ENCODE measurements at places on chromosomes 5 and 9.

DNA sequence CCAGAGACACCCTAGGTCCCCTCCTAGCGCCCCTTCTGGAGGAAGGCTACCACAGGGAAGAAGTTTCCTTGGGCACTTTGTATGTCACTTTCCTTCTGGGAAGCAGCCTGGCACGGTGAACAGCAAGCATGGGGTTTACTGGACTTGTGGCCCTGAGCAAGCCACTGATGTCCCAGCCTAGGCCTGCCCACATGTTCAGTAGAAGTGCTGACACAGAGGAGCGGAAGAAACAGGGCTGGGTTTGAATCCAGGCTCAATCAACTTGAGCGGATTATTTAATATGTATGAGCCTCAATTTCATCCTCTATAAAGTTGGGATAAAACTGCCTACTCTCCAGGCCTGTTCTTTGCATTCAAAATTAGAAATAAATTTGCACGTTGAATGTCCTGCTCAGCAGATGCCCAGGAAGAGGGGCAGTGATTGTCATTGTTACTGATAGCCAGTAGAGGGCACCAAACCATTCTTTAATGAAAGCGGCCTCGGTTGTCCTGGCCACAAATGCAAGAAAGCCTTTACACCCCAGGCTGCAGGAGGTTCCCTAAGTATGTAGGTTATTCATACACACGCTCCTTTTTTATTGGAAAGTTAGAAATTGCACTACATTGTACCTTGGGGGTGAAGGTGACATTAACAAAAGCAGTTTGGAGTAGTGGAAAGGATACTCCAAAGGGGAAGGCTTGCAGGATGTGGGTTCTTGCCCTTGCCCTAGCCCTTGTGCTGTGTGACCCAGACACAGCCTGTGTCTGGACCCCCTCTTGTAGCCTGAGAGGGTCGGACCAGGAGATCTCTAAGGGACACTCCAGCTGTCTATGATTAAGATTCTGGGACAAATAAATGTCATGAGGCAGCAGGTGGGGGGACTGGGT, 13.4 kb upstream of the XPA start:
- DNase-seq = peak; percentile 75

GRCh38 chr5:173078878-173079277, 22.7 kb downstream of the CREBRF start:
- DNase-seq = no peak

DNA sequence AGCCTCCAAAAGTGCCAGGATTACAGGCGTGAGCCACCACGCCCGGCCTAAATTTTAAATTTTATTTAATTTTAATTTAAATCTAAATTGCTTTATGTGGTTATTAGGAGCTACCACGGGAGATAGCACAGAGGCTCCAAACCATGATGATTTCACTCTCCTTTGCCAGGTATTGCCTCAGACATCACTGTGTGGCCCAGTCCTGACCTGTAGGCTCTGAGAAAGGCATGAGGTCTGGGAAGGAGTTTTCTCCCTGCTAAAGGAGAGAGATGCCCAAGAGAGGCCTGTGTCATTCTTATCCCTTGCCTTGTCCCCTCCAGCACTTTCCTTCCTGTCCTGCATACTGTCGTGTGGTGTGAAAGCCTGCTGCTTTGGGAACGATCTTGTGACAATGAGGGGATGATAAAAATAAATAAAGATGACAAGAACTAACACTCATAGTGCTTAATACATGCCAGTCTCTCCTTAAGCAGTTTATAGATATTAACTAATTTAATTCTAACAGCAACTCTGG, 37.0 kb upstream of the BASP1 start:
- no peak for DNase-seq

- DNase-seq = no peak
Measured at GRCh38 chr5:55232271-55232984, 980 bp downstream of the CCNO start.

GRCh38 chr5:100708645-100709171, 173.5 kb downstream of the FAM174A start:
- DNase-seq = no peak

GRCh38 chr5:167894631-167895472, 396.6 kb upstream of the WWC1 start:
- DNase-seq = no peak

GRCh38 chr5:141349917-141350619, at the start of gene PCDHGB1:
Gene PCDHGB1, plus strand, starts transcription at chr5:141350099. Its CDS starts 162 bp downstream, at chr5:141350261.
- peak; percentile 72 for DNase-seq

- DNase-seq = no peak
Measured at GRCh38 chr5:55557123-55557522, 22.4 kb upstream of the PLPP1 start.

DNA sequence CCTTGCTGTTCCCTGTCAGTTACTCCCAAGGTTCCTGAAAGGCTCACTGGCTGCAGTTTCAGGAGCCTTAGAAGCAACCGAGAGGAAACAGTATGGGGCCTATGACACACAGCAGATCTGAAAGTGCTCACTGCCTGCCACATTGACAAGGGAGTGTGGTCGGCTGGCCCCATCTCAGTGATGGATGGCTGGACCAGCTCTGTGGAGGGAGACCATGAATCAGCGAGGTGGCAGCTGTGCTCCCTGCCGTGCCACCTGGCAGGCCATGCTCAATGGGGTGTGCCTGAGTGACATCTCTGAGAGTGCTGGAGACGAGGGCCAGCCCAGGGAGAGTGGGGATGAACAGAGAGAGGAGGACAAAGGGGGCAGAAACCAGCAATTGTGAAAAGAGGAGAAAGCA, 49.1 kb downstream of the DOCK2 start:
- DNase-seq = no peak

GRCh38 chr9:127724012-127724411, 8.1 kb downstream of the TTC16 start:
- DNase-seq = no peak

- no peak for DNase-seq
Measured at GRCh38 chr5:160496784-160497183, 75.1 kb downstream of the PTTG1 start.

DNA sequence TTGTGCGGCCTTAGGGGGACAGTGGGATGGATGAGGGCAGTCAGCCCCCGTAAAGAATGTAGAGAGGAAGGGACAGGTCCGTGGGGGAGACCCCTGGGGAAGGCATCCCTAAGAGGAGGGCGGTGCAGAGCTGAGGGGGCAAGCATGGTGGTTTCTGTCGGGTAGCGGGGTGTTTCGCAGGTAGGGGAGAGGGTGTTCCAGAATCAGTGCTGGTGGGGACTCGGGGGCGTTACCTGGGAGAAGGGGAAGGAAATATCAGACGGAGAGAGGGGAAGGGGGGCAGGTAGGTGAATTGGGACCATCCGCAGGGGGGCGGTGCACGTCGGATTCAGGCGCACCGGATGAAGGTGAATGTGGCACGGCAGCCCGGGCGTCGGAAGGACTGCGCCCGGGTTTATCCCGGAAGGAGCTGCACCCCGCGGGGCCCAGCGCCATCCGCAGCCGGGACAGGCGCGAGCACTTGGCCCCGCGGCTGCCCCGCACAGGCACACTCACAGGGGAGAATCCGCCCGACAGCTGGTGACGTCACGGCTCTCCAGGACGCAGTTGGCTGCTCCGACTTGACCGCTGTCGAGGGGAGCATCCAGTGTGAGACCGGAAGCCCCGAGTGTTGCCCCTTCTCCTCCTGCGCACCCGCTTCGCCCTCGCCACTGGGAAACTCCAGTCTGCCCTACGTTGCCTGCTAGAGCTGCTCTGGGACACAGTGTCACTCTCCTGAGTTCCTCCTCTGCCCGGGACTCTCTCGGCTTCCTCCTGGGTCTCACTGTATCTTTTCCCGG, 1.3 kb downstream of the CD72 start:
- DNase-seq = peak; percentile 87

DNA sequence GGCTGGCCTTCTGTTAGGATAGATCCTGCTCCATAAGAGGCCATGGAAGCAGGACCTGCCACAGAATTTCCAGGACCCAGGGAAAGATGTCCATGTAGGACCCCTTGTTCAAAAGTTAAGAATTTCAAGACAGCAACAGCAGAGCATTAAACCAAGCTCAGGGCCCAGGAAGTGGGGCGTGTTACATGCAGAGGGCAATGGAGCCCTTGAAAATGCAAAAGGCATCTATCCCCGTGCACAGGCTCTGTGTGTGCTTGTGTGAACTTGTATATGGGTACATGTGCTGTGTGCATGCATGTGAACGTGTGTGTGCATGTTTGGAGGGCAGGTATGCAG, 14.4 kb upstream of the NKD2 start:
- DNase-seq = peak; percentile 31

DNA sequence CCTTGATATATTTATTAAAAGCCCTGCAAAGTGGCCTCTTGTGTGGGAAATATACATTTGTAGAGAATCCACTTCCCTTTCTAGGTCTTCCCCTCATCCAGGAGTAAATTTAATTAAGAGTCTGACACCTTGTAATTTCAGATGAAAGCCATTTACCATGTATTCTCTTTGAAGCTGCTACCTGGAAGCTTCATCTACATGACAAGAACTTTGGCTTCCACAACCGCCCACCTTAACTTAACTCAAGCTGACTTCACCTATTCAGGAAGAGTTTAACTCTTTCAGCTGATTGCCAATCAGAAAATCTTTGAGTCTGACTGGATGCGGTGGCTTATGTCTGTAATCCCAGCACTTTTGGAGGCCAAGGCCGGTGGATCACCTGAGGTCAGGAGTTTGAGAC, 899.9 kb downstream of the TAF11L14 start:
- DNase-seq = no peak

DNA sequence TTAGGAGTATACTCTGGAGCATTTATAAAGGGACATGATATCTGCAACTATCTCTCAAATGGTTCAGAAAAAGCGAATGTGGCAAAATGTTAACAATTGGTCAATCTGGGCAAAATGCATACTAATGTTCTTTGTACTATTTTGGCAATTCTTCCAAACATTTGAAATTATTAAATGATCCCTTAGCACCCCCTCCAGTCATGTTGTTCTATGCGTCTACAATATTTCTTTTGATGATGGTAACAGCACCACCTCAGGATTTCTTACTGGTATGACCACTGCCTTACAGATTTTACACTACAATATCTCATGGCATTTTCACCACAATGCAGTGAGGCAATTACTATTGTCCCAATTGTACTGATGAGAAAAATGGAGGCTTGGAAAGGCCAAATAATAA, 52.9 kb upstream of the TRIO start:
- no peak for DNase-seq

DNA sequence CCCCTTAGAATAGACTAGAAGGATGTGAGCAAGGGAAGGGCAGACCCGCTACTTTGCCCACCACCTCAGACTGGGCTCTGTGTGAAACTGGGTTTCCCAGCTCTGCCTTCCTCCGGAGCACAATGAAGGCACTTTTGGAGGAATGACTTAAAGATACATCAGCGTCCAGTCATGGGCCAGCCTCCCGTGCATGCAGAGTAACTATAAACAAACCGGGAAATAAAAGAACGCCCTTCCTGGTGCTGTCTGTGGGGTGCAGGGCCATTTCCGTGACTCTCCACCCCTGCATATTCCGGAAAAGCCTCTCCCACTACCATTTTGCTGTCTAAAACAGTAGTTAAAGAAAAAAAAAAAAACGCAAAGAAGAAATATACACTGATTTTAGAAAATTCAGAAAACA, 165.9 kb upstream of the IRX4 start:
- no peak for DNase-seq

Data from activated effector memory CD4-positive, alpha-beta T cell treated with anti-CD3 and anti-CD28 coated beads, Interleukin-2, amount 50 U/mL, for 16 hours (primary cell).